Suppressor macrophage treated with lipopolysaccharide for 4 hours (primary cell): ENCODE measurements at places on chromosomes 6 and 20.

GRCh38 chr6:159953091-159953601 is 15.7 kb upstream of the IGF2R start:
- DNase-seq: peak; percentile 86

DNA sequence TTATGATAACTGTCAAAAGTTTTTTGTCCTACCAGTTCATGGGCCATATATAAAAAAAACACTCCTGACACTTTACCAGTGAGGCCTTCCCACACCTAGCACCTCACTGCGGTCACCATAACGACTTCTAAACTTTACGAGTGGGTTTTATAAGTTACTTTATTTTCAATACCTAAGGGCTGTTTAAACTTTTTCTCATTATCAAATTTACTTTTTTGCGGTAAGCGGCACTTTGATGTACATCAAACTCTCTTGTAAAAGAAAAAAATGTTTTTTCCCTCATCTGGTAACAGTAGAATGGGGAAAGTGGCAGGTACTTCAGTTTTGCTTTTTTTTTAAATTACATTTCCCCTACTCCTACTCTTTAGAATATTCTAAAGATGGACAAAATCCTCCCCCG is 36.2 kb downstream of the FYN start:
- DNase-seq: no peak

DNA sequence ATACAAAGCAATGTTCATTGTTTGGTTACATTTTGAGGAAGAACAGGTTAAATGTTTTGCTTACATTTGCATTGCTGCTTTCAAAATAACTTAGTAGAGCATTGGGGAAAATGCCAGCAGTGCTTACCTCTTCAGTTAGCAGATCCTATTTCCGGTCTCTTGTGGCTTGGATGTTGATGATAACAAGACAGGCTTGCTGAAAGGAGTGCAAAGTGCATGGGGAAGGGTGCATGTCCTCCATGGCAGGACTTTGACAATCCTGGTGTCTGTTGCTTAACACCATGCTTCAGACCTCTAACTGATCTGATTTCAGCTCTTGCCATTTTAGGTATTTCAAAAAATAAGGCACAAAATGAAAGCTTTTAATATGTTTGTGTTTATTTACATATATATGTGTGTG is 21.1 kb downstream of the TPD52L1 start:
- DNase-seq: no peak

DNA sequence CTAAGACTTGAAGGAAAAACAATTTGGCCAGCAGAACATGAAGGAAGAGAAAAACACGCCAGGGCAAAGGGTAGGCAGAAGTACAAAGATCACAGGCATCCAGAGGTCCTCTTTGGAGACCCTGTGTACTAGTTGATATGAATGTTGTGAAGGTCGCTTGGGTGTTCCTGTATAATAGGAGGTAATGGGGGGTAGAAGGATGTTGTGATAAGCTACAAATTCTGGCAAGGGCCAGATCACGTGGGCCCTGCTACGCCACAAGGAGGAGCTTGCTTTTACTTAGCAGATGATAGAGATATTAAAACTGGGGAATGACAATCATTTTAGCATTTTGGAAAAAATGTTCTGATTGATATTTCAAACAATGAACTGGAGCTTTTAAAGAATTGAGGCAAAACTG is 878 bp upstream of the HLA-DMA start:
- DNase-seq: no peak

DNA sequence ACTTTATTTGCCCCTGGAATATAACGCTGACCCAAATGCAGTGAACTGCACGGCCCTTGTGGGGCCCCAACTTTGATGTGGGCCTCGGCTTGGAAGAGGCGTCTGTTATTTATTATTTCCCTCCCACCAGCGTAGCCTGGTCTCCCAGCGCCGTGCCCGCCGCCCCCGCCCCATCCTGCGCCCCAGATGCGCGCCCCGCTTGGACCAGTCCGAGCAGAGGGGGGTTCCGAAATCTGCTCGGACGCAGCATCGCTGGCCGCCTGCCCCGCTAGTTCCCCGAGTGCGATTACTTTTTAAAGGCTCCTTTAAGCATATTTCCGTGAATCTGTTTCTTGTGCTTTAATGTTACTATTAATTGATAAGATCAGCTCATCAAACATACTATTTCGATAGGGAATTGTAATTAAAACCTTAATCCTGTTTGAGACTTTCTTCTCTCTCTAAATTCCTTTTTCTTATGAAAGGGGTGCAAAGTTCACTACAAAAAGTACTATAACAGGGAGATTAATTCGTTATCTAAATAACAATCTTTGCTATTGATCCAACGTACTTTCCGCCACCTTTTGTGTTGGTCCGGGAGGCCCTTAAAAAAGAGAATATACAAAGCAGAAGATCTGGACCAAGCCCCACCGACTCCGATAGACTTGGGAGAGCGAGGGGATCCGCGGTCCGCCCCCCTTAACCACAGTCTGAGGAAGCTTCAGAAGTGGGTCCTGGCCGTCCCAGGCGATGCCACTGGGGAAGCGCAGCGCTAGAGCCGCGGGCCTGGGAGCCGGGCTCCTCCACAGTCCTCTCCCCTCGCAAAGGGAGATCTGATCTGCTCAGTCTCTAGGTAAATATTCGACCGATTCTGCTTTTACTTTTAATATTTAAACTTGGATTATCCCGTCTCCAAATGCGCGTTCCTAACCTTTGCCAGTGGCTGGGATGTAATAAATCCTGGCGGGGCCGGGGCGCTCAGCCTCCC is 10.2 kb downstream of the POU3F2 start:
- DNase-seq: no peak

- peak; percentile 29 for DNase-seq
These were observed 58.2 kb upstream of the IL20RA start for GRCh38 chr6:137102851-137103492.

- peak; percentile 33 for DNase-seq
These were observed 356 bp downstream of the BYSL start for GRCh38 chr6:41921712-41921998.

DNA sequence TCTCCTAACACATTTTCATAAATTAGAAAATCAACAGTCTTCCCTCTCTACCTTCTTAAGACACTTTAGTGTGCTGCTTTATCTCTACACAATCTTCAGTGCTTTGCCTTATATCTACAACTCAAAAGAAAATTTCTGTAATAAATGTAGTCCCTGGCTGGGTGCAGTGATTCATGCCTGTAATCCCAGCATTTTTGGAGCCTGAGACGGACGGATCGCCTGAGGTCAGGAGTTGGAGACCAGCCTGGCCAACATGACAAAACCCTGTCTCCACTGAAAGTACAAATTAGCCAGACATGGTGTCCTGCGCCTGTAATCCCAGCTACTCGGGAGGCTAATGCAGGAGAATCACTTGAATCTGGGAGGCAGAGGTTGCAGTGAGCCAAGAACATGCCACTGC is 9.7 kb upstream of the EDN1 start:
- no peak for DNase-seq

DNA sequence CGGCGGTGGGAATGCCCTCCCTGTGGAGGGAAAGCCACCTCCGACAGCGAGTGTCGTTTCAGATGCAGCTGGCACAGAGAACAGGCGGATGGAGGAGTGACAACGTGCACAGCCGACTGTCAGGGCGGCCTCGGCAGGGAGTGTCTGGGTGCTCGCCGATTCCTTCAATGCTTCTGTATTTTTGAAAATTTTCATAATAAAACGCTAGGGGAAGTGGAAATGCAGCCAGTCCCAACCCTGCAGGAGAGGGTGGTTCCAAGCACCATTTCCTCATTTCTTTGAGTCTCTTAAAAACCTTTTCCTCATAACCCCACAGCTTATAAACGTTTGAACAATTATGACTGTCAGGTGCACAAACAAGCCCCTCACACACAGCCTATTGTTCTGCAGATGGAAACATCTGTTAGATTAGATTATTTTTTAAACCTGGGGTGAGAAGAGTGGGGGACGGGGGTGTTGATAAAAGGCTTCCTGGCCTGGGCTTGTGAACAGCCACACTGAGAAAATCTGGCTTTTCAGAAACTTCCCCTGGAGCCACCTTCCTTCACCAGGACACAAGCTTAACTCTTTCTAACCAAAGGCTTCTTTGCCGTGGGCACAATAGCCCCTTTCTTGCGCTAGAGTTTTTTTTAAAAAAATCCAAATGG is 228.9 kb downstream of the ANKRD60 start:
- DNase-seq: peak; percentile 75

DNA sequence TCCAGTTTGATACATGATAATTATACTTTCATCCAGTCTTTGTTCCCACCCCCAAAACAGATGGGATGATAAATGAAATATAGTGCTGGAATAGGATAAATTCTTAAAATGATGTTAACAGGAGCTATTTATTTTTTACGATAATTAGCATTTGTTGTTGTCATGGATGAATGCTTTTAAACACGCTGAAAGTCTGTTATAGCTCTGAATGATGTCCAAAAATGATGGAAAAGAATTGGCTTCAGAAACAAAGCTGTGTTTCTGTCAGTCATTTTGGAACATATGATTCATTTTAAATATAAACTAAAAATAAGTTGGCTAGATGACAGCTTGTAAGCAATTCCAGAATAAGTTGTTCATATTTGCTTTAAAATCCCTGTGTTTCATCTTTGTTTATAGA is 237.4 kb downstream of the GRIK2 start:
- DNase-seq: no peak

DNA sequence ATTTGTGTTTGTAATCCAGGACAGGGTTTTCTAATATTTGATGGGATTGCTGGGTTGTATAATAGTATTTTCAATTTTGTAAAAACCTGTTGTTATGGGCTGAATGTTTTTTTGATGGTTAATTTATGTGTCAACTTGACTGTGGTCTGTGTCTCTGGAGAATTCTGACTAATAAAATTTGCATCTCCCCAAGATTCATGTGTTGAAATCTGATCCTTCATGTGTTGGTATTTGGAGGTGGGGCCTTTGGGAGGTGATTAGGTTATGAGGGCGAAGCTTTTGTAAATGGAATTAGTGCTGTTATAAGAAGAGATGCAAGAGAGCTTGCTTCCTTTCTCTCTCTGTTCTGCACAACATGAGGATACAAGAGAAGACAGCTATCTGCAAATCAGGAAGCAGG is 48.7 kb upstream of the SAMD5 start:
- no peak for DNase-seq

DNA sequence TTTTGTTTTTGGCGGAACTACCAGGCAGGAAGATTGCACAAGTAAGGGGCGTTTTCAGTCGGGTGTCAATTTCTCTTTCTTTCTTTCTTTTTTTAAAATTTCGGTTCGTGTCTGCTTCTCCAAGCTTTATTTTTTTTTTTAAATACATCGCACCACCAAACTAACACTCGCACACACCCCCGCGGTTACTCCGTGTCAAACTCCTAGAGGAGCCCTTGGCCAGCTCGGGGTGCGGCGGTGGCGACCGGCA is 338 bp downstream of the UTRN start:
- no peak for DNase-seq

DNA sequence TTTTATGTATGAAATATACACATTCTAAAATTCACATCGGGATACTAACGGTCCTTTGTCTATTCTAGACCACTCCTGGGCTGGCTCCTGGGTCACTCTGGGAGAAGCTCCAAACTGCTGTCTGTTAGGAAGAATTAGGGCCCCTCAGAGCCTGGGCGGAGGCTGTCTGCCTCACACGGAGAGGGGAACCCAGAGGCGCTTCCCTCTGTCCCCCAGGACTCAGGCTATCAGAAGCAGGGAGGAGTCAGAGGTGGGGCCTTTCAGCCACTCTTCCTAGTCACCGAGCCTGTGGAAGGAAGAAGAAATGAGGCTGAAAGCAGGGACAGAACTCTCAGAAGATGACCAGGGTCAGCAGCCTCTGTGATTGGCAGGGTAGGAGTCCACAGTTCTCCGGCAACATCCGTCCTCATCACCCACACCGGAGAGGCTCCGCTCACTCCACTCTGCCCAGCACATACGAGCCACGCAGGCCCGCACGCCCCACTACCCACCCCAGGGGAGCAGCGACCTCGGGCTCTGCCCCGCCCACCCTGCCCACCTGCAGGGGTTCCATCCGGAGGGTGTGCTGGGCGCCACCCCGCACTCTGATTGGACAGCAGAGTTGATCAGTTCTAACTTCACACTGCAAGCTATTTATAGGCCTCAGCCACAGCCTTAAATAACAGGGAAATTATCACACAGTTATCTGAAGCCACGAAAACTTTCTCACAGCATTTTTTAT is 182.1 kb upstream of the AFDN start:
- no peak for DNase-seq

DNA sequence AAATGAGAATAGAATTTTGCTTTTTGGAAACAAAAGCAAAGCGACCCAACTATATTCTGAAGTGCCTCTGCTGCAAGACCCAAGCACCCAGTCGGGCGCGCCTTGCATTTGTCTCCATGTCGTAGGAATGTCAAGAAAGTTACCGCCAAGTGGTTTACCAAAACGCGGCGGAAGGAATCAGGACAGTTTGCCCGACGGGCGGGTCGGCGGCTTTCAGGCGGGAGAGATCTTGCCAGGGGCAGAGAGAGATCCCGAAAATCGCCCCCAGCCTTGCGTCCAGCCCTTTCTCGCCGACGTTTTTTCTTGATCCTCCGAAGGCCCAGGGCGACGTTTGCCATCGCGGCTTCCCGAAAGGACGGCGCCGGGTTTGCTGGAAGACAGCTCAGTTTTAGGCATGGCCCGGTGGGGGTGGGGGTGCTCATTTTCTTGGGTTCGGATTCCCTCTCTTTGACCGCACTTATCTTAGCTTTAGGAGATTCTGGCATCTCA is 4.0 kb upstream of the LIN28B start:
- DNase-seq: no peak

- DNase-seq: no peak
These were observed 481.4 kb downstream of the MAFB start for GRCh38 chr20:40207655-40208054.

DNA sequence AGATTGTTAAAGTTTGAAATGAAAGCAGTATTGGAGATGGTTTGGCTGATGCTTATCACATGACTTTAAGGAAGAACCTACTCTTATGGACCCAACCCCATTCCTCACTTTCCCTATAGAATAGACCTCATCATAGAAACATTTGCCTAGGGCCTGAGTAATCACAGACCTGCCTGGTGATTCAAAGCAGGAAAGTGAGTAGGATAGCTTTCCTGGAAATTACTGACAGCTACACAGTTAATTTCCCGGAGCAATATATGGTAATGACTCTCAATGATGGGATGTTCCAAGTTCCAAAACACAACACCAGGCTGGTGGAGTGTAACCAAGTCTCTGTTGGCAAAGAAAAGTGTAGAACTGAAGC is 233.8 kb downstream of the SIM1 start:
- DNase-seq: no peak

GRCh38 chr20:61882716-61883615 is 182.7 kb downstream of the TAF4 start:
- DNase-seq: no peak

GRCh38 chr6:123830120-123830519 is 26.5 kb downstream of the NKAIN2 start:
- no peak for DNase-seq

- no peak for DNase-seq
These were observed 130.4 kb upstream of the PREP start for GRCh38 chr6:105533301-105533700.

- DNase-seq: no peak
These were observed 188.0 kb downstream of the ARHGAP18 start for GRCh38 chr6:129521946-129522345.

GRCh38 chr20:11155156-11155756 is 481.5 kb upstream of the JAG1 start:
- DNase-seq: no peak
